GM13976 (cell line): ENCODE measurements at places on chromosomes 6 and 20.

- DNase-seq: no peak
Observed at GRCh38 chr6:82909551-82909950, 156.1 kb downstream of the UBE3D start.

DNA sequence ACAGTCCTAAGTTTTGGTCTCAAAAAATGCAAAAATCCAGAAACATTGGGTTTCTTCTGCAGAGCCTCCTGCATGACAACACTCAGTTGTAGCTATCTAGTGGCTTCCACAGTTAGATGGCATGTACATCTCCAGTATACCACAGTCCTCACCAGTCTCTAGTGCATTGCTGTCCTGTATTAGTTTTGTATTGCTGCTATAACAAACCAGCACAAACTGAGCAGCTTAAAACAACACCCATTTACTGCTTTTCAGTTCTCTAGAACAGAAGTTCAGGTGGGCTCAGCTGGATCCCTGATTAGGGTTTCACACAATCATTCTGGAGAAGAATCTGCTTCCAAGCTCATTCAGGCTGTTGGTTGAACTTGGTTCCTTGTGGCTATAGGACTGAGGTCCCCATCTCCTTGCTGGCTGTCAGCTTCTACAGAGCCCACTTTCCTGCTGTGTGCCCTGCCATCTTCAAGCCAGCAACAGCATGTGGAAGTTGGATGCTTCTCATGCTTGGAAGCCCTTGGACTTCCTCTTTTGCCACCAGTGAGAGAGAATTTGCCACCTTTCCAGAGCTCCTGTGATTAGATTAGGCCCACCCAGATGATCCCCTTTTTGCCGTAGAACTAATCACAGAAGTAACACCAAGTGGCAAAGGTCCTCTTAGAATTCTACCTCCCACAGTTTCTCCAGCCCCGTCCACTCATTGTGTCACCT lies 48.9 kb upstream of the TBC1D7 start:
- DNase-seq: no peak

DNA sequence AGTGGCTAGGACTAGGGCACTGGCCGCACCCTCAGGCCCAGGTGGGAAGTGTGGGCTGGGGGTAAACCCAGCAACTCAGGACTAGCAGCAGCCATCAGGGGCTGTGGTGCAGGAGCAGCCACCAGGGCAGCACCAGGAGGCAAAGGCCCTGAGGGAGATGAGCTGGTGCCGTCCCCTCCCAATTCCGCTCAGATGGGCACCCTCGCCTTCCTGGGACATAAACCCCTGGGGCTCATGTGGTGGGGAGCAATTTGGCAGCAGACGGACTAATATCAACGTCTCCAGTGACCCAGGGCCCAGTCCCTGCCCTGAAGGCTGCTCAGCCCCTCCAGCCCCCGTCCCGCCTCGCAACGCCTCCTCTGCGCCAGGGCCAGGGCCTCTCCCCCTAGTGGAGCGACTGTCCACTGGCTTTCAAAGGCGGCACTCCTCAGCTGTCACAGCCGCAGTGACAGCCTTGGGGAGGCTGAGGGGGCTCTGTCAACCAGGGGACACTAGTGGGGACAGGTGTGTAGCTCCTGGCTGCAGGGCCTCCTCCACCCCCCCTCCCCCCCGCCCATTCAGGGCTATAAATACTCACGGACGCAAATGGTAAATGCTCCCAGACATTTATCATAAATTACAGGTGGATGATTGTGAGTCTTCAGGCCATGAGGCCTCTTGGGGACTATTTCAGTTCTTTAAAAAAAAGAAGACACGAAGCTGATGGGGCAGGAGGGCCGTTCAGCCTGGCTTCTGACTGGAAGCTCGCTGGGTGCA lies 349.9 kb downstream of the ZFAND3 start:
- no peak for DNase-seq

DNA sequence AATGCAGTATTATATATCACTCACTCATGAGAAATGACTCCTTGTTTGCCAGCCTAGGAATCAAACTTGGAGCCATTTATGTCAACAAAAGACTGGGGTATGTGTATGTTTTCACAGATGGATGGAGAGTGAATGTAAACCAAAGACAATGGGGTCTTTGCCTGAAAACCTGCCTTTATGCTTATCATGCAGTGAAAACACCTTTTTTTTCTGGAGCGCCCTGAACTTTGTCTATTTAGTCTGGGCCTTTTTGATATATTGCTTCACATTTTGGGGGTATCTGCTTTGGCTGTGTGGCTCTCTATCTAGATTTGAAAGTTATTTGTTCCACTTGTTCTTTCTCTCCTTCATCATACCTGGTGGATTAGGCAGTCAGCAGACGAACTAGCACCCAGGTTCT lies 848.5 kb upstream of the FLRT3 start:
- no peak for DNase-seq

DNA sequence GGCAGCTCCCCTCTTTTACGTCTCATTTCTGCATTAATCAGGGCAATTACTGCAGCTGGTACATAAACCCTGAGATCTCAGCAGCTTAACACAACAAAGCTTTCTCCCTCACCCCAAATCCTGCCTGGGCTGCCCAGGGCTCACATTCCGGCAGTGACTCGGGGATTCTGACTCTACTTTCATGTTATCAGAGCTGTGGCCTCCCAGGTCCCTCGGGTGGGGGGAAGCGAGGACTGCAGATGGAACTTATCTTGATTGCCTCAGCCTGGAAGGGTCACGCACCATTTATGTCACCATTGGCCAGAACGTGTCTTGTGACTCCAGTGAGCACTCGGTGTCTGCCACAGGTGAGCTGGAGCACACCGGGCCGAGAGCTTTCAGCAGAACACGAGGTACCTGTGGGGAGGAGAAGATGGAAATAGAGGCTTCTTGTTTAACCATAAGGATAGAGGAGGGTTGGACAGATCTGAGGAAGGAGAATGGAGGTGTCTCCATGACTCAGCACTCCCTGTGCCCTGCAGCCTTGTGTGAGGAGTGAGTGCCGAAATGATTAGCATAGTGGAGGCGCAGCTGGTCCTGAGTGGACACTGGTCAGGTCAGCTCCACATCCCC lies 88.5 kb upstream of the EXOC2 start:
- no peak for DNase-seq
